Nephron progenitor cell (in vitro differentiated cells): ENCODE measurements at places on chromosomes 11 and 22.

DNA sequence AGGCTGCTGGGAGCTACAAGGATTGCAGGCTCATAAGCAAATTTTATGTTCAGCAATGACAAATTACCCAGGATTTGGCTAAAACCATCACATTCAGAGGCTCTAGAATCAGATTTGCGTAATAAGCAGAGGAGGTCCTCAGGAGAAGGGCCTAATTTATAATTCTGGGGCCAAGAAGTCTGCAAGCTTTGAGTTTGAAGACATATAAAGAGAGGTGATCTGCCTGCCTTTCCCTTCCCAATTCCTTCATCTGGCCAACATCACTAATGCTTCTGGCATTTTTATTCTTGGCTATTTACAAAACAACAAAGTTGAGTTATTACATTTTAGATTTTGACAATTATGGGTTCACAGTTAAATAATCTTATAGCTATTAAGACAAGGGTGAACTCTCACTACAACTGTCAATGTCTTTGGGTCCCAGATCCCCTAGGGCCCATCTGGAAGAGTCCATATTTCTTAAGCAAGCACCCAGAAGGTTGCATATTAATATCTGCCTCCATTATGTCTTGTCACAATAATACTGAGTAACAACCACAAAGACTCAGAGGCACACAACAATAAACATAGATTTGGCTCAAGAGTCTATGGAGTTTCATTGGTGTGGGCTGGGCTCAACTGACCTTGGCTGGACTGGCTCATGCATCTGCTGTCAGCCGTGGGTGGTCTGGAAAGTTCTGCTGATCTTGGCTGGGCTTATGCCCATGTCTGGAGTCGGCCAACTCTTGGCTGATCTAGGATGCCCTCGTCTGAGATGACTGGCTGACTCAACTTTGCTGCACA lies 67.2 kb upstream of the CD82 start:
- DNase-seq: no peak

DNA sequence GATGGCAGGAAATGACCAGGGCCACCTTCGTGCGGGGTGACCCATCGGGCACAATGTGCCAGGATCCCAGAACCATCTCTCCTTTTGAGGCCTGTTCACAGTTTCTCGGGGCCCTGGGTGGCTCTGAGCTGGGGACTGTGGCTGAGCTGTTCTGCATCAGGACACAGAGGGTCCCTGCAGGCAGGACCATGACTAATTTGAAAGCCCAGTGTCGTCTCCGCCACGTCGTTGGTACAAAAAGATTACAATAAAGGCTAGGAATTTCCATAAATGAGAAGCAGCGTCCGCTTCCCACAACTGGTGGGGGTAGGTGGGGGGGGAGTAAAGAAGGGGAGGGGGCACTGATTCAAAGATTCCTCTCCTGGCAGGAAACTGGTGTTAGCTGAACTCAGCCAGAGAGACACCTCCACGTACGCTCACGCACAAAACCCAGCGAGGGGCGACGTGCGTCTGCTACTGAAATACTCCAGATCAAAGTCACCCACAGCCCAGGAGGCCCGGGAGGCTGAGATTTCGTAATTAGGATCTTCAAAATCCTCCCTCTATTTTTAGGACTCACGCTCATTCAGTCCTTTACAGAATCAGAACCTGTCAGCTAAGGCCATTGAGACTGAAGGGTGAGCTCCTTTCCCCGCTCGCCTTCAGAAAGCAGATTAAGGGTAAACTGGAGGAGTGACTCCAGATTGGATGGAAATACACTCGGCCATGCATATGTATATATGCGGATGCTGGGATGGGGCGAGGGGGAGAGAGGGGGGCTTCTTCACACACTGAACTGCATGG lies 11.0 kb downstream of the MN1 start:
- peak; percentile 27 for DNase-seq

GRCh38 chr11:64444838-64445441 lies 86.0 kb downstream of the RPS6KA4 start:
- peak; percentile 22 for DNase-seq

DNA sequence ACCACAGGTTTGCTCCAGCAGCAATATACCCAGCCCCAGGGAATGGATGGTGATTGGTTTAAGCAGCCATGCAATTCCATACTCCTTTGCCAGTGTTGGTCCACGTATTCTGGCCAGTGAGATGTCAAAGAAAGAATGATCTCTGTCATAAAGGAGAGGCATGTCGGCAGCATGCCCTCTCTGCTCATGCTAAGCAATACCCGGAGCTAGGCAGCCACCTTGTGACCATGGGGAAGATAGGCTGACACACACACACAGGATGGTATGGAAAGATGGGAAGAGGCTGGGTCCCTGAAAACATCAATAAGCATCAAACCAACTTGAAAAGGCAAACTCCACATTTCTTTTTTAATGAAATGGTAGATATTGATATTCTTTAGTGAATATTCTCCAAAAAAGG lies 5.1 kb downstream of the ABCC8 start:
- DNase-seq: no peak

DNA sequence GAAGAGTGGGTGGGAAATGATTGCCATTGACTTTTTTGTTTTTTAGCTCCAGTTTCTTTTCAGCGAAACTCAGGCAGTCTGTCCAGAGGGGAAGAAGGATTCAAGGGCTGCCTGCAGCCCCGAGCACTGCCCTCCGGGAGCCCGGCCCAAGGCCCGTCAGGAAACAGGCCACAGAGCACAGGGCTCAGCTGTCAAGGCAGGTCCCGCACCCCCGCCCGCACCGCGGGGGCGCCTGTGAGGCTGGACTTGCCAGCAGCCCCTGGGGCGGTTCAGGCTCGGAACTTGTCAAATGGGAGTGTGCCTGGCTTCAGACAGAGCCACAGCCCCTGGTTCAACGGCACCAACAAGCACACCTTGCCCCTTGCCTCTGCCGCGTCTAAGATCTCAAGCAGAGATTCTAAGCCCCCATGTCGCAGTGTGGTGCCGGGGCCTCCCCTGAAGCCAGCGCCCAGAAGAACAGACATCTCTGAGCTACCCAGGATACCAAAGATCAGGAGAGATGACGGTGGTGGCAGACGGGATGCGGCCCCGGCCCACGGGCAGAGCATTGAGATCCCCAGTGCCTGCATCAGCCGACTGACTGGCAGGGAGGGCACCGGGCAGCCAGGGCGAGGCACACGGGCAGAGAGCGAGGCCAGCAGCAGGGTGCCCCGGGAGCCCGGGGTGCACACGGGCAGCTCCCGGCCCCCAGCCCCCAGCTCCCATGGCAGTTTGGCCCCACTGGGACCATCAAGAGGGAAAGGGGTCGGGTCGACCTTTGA lies 8.6 kb downstream of the IRF7 start:
- DNase-seq: no peak

- no peak for DNase-seq
Measured at GRCh38 chr11:110452720-110453119, 23.0 kb downstream of the FDX1 start.

DNA sequence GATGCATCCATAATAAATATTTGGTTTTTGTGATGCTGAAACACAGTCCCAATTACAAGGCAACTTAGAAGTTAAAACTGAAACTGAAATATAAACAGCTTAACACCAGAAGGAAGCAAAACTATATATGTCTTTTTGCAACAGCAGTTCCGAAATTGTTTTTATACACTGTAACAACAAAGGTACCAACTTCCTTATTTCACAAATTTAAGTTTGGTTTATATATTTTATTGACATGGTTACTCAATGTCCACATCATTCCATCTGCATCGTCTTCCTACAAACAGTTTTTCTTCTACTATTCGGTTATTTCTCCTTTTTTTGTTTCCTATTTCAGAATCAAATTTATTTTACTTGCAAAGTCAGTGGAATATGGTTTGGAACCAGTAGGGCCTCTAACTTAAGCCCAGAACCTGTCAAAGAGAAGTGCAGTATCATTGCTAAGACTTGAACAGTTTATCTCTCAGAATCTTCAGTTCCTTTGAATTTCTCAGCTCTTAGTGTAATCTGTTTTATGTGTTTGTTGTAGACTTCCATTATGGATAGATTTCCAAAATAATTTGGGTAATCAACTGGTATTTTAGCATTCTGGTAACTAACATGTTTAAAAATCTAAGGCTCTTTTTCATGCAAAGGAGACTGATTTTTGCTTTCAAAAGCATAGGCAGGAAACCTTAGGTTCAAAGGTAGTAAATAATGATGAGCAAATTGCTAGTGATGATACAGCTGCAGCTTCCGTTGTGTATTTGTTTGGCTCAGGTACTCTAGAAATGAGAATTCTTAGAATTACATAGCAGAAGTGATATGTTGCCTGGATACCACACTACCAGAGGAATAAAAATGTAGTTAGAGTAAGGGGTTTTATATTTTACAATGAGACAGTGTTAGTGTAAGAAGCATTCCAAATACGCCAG lies 8.2 kb upstream of the HSPA8 start:
- no peak for DNase-seq

GRCh38 chr11:113991718-113992458 lies 17.0 kb downstream of the HTR3A start:
- DNase-seq: no peak

DNA sequence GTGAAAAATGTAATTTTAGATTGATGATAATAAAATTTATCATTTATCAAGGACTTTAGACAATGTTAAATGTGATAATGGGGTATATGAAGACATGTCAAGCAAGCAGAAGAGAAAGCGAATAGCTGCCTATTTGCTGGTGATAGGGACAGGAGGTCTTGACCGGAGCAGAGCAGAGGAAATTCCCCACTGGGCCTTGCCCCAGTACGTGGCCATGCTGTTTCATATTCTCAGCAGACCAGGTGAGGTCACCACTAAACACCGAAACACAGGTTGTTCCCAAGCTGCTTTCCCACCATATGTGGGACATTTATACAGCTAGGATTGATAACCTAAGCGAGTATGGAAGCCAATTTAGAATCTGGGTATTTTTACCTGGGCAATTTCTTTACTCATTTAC lies 1629.6 kb downstream of the FAM181B start:
- DNase-seq: no peak

- no peak for DNase-seq
Measured at GRCh38 chr11:134610116-134610910, 198.3 kb upstream of the B3GAT1 start.

DNA sequence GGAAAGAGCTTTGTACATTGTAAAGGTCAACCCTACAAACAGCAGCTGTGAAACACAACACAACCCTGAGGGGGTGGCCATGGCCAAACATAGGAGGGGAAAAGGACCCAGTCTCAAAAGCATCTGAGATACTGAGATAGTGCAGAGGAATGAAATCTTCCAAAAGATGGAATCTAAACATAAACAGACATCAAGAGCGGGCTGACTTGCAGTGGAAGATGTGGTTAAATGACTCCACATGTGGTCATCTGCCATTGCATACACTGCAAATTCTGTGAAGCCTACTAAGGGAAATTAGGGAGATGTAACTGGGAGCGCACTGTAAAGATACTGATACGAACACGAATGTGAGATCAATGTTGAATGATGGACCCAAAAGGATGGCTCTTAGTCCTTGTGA lies 22.0 kb downstream of the BDNF start:
- no peak for DNase-seq

DNA sequence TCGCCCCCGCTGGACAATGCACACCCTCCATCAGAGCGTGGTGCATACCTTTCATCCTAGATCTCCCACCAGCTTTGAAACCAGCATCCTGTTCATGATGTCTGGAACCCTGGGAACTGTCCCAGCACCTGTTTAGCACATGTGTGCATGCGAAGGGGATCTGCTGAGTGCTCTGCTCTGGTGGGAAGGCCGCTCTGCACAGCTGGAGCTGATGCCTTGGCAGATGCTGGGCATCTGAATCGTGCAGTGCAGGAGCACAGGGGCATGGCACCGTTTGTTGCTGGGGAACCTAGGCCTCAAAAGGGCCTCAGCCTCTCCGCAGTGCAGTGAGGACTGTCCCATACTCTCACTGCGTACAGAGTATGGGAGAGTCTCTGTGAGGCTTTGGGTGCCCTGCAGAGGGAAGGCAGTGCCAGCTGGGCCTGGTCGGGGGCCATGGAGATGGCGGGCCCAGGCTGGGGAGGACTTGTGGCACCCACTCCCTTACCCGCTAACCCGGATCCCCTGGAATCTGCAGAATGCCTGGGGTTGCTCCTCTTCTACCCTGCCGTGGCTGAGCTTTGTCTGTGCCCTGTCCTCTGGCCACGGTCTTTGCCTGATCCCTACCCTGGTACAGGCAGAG lies 72.9 kb upstream of the ATXN10 start:
- no peak for DNase-seq

- no peak for DNase-seq
Measured at GRCh38 chr22:48138855-48139254, 1376.4 kb downstream of the TBC1D22A start.

GRCh38 chr22:43848366-43849171 lies 13.7 kb downstream of the SULT4A1 start:
- no peak for DNase-seq

DNA sequence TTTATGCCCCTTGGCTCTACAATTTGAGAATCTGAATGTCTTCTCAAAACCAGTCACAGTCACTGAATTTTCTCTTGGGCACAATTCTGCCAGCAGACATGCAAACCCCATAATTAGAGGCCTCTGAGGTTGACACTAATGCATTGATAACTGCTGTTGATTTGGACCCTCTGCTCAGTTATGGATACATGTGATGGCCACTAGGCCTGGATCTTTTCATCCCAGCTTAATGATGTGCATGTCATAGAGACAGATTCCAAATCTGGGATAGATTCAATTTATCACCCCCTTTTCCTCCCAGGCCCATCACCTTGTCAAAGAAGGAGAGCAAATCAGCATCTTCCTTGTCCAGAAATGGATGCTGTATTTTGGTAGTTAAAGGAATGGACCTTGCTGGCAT lies 92.2 kb downstream of the C11orf91 start:
- no peak for DNase-seq

- no peak for DNase-seq
Measured at GRCh38 chr11:92627615-92628256, 341.7 kb upstream of the MTNR1B start.

- DNase-seq: no peak
Measured at GRCh38 chr11:134956450-134957210, 544.6 kb upstream of the B3GAT1 start.

DNA sequence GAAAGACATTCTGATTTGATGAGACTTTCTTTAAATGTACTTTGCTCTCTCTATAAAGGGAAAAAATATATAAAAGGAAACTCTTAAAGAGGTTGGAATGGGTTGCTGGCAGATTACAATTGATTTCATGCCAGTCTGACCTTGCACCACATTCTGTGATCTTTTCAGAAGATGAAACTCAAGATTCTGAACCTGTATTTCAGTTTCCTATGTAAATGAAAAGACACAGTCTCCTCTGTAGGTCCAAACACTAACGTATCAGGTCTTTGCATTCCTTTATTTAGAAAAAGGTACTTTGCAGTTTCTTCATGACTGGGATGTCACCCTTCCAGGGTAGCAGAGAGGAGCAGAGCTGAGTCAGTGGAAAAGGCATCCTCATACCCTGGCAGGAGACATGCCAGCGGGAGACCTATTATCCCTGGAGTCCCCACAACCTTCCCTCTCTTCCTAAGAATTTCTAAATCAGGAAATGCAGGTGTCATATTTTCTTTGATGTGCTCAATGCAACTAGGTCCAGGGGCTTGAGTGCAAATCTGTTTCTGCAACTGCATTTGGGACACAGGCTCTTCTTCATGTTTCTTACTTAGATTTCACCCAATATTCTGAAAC lies 282.6 kb downstream of the CADM1 start:
- DNase-seq: no peak
